ENCODE measurements at places on chromosomes 12 and 14.

DNA sequence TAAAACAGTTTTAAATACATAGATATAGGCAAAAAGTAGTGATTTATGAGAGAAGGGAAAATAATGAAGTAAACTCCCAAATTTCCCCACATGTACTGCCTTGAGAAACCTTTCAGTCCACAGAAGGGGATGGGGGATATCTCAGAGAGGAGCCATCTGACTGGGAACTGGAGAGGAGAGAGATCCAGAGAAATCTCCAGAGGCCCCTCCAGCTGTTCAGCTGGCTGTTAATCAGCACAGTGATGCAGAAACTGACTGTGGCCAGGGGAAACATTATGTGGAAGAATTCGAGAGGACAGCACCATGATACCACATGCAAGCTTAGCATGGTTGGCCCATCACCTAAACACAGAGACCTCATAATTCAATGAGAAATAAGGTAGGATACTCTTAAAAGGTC is 1165.9 kb upstream of the TMEM132C start:
- no peak for DNase-seq

DNA sequence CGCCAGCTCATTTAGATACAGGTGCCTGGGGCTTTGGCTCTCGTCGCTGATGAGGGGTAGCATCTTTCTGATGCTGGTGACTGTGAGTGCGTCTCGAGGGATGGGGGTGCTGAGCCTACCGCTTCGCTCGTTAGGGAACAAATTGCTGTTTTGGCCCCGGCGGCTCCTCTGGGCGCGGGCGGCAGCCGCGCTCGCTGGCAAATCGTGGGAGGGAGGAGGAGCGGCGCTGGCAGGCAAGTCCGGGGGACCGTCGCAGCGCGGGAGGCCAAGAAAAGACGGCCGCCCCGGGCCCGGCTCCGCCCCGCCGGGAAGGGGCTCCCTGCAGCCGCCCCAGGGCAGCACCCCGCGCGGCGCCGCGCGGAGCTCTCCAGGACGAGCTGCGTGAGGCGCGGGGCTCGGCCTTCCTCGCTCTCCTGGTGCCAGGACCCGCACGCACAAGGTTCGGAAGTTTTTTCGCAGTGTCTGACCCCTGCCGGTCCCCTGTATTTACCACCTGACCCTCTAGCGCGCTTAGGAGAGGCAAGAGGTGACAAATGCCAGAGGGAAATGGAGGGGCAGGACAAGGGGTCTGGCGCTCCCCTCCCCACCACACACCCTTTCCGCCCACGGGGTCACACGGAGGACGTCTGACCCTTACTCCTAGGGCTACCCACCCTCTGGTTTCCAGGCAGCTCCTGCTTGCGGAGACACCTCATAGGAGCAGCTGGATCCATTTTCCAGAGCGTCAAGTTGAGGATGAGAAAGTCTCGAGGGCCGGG is 899 bp upstream of the KCNH3 start:
- DNase-seq = peak; percentile 44

GRCh38 chr12:104064842-104065427 is 604 bp downstream of the HCFC2 start:
- no peak for DNase-seq

- DNase-seq = no peak
Measured at GRCh38 chr14:77062261-77062660, 33.8 kb upstream of the IRF2BPL start.

DNA sequence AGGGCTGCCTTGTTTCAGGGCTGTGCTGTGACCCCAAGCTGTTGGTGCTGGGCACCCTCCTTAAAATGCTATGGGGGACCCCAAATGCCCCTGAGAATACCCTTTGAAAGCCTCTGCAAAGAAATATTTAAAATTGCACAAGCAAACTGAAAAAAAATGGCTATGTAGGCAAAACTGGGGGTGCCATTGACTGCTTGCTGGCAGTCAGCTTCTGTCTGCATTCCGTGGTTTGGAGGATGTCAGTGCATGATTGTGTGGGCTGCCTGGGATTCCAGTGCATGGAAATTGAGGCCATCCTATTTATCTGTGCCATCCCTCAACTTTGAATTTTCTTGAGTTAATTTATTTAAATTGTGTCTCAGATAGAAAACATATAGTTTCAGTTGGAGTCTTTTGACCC is 113.7 kb upstream of the RTL1 start:
- DNase-seq = no peak

GRCh38 chr12:1660304-1661187 is 30.3 kb upstream of the ADIPOR2 start:
- peak; percentile 71 for DNase-seq

- DNase-seq = no peak
Measured at GRCh38 chr14:52299692-52300278, 14.3 kb upstream of the PTGER2 start.

DNA sequence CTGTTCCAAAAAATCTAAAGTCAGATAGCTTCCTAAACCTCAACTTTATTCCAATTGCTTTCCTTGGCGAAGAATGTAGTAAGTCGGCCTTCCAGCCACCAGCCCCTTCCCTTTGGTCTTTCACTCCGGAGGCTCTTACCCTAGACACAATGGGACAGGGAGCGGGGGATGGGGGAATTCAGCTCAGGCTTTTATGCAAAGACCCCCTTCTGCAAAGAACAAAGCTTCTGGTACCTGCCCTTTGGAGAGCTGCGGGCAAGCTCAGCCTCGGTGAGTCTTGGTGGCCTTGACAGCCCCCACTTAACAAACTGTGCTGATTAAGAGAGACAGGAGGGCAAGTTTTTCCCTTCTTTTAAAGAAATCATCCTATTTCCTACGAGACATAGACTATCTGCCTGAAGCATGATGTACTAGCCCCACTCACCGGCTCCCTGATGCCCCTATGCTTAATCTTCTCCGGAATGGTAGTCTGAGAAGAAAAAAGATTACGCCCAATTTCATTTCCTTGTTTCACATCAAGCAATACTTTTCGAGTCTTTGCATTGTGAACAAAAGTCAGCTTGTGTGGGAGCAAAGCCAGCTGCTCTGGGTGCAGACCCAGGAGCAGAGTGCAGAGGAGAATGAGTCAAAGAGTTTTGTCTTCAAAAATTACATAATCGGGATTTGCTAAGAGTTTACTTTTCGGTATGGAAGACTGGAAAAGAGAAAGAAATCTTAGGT is 1.5 kb upstream of the NANOG start:
- no peak for DNase-seq

- no peak for DNase-seq
Measured at GRCh38 chr12:50403001-50403440, 2.3 kb downstream of the LARP4 start.

Measured in stimulated activated CD4-positive, alpha-beta T cell treated with anti-CD3 and anti-CD28 coated beads, Interleukin-2, amount 100 ng/mL, for 4 hours (primary cell).